ENCODE measurements at places on chromosomes 5 and 9.

DNA sequence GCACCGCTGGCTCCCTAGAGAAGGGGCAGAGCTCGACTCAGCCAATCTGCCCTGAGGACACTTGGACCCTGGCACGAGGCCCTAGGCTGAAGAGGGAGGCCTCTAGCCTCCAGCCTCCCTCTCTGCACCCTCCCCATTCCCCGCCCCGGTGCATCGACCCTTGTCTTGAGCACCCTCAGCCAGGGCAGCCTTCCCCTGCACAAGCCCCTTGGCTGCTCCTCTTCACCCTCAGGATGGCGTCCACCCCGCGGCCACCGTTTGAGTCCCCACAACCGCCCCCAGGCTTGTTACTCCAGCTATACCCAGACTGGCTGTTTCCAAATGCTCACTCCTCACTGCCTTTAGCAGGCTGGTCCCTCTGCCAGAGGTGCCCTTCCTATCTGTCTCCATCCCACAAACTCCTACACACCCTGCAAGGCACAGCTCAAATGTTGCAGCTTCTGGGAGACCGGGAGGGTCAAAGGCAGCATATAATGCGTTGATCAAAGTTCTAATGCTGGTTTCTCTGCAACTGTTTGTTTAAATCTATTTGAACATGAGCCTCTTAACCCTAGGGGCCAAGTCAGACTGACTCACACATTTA is 6.5 kb upstream of the FAM163B start:
- no peak for DNase-seq

DNA sequence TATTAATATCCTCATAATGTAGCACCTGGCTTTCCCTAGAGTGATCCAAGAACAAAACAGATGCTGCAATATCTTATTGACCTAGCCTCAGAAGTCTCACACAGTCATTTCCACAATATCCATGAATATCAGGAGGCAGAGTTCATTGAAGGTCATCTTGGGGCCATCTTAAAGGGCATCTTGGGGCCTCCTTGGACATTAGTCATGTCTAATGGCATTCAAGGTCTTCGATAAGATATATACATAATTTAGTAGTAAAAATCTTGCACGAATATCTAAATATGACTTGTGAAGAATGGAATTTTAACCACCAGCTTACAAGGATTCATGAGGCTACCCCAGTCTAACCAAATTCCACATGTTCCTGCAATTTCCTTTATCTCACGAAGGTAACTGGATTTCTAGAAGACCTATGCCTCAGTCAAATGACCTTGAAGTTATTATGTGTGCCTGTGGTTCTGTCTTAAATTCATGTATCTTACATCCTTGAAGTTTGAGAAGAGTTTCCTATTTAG is 163.6 kb upstream of the SPEF2 start:
- no peak for DNase-seq

DNA sequence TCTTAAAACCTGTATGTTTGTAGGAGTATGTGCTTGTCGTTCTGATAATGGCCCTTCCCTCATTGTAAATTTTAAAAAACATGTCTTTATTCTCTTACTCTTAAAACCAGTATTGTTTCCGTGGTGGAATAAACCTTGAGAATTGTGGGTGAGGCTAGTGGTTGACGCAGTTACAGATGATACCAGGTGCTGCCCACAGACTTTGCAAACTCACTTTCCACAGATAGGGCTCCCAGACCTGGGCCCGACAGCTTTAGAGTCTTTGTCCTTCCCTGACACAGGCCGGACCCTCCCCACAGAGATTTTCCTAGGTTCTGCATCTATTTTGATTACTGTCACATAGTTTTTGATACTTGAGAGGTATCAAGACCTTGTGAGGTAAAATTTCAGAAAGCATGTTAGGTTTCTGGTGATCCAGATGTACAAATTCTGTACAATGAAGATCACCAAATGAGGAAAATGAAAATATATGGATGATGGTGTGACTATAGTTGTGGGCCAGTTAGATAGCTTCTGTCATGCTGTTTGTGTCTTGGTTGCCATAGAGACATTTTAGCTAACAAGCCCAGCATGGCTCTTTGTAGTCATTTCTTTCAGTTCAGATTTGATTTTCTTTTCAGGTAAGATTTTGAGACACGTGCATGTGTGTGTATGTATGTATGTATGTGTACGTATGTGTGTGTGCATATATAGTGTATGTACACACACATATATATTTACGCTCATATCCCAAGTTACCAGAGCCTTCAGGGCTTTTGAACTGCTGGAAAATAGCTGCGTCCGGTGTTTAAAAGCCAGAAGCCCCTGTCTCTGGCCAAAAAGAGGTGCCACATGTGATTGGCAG is 33.8 kb downstream of the DMRT1 start:
- DNase-seq: no peak

GRCh38 chr9:89359751-89360261 is 41.5 kb downstream of the SECISBP2 start:
- DNase-seq: no peak

DNA sequence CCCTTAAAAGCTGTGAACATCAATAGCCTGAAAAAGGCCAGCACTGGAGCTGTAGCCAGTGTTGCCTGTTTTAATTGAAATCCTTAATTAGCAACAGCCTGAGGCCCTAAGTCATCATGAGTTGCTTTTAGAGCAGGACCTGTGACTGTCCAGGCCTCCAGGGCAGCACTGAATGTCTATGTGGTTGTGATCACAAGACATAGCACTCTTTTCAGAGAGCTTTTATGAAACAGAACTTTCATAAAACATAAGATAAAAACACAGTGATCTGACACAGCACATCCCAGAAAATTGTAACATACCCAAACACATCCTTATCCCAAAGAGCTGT is 85.5 kb upstream of the MYO10 start:
- no peak for DNase-seq

GRCh38 chr5:16546732-16547131 is 70.1 kb downstream of the RETREG1 start:
- no peak for DNase-seq

- DNase-seq: no peak
Measured at GRCh38 chr5:38443390-38443789, 113.1 kb downstream of the LIFR start.

GRCh38 chr9:129596541-129597331 is 24.2 kb downstream of the C9orf50 start:
- peak; percentile 73 for DNase-seq

DNA sequence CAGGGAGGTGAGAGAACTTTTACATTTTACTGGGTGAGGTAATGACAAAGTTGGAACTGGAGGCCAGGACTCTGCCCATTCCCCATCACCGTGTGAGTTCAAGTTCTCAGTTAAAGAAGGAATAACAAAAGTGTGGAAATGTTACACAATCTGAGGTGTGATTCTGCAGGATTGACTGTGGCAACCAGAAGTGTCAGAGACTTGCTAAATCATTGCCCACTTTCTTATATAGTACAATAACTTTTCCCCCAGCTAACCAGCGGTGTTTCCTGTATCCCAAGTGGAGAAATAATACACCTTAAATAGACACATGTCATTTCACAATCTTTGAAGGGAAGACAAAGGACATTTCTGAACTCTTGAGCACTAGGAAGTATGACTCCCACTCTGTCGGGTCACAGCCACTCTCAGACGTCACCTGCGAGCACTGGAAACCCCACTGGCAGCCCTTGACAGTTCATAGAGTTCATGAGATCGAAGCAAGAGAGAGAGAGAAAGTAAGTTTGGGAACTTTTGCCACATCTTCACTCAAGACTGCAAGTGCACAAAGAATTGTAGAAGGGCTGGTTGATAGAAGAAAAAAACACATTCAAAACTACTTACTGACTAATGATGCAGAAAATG is 28.4 kb downstream of the PAX5 start:
- no peak for DNase-seq

GRCh38 chr9:86097510-86098224 is 1.7 kb downstream of the GOLM1 start:
- no peak for DNase-seq

DNA sequence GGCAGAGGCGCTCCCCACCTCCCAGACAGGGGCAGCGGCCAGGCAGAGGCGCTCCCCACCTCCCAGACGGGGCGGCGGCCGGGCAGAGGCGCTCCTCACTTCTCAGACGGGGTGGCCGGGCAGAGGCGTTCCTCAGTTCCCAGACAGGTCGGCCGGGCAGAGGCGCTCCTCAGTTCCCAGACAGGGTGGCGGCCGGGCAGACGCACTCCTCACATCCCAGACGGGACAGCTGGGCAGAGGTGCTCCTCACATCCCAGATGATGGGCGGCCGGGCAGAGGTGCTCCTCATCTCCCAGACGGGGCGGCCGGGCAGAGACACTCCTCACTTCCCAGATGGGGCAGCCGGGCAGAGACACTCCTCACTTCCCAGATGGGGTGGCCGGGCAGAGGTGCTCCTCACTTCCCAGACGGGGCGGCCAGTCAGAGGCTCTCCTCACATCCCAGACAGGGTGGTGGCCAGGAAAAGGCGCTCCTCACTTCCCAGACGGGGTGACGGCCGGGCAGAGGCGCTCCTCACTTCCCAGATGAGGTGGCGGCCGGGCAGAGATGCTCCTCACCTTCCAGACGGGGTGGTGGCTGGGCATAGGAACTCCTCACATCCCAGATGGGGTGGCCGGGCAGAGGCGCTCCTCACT is 75.1 kb downstream of the CARTPT start:
- DNase-seq: no peak

DNA sequence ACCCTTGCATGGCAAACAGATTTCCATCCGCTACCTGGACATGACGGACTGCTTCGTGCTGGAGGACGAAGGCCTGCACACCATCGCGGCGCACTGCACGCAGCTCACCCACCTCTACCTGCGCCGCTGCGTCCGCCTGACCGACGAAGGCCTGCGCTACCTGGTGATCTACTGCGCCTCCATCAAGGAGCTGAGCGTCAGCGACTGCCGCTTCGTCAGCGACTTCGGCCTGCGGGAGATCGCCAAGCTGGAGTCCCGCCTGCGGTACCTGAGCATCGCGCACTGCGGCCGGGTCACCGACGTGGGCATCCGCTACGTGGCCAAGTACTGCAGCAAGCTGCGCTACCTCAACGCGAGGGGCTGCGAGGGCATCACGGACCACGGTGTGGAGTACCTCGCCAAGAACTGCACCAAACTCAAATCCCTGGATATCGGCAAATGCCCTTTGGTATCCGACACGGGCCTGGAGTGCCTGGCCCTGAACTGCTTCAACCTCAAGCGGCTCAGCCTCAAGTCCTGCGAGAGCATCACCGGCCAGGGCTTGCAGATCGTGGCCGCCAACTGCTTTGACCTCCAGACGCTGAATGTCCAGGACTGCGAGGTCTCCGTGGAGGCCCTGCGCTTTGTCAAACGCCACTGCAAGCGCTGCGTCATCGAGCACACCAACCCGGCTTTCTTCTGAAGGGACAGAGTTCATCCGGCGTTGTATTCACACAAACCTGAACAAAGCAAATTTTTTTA is 242.9 kb downstream of the MARCHF11 start:
- no peak for DNase-seq

GRCh38 chr9:129437626-129438323 is 183.1 kb downstream of the C9orf50 start:
- DNase-seq: no peak

DNA sequence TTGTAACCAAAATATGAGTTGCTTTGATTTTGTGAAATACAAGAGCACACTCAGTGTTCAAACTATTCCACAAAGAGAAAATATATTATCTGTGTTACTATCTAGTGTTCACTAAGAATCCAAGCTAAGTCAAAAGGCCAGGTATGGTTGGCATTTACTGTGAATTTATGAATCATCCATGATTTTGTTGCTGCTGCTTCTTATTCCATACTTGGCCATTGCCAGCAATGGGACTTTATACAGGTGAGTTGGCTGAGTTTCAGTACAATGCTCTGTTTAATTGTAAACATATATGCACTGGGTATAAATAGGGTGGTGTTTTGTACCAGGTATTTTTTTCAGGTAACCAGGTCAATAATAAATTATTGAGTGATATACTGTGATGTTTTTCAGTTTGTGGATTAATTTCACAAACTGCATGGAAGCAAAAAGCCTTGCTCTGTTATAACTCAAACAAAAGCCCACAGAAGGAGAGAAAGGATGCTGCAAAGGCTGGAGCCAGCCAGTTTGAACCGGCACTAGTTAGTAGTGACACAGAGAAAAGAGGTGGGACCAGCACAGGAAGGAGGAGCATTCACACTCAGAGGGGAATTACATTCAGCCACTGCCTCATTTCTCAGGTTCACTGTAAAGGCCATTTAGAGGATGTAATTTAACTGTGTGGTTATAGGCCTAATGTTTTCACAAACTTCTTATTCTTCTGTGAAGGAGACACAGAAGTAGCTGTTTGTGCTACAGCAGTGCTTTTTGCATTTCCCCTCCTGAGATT is 381.8 kb downstream of the ADGRV1 start:
- peak; percentile 38 for DNase-seq

DNA sequence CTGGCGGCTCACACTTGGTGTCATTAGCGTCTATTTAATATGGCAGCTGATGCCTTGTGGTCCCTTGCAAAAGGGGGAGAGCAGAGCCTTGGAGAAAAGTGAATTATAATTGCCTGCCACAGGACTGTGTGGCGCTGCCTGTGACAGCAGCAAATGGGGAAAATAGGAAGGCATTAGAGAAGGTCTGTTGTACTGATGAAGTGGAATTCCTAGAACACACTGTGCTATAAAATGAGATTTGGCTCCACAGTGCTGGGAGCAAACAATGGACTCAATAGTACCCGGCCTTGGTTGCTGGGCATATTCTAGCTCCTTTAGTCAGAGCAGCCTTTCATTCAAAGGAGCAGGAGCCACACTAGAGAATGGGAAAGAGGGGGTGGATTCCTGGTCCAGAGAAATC is 21.3 kb downstream of the SEMA6A start:
- no peak for DNase-seq

- DNase-seq: no peak
Measured at GRCh38 chr5:464843-465590, 22.0 kb downstream of the EXOC3 start.

- no peak for DNase-seq
Measured at GRCh38 chr5:118007262-118007661, 981.1 kb downstream of the DTWD2 start.

Data from nephron progenitor cell (in vitro differentiated cells).